OCI-LY7 (cell line): ENCODE measurements at places on chromosomes 6 and 20. TPM values are rescaled to one million over a fixed set of nuclear protein-coding genes. Genes with fewer than 3 reads are reported as not detected.
A peak's percentile ranks its signal among the peaks of the same experiment; 100 is the strongest.

- DNase-seq: no peak
These were observed 5.0 kb downstream of the RAB44 start for GRCh38 chr6:36702656-36703055.

DNA sequence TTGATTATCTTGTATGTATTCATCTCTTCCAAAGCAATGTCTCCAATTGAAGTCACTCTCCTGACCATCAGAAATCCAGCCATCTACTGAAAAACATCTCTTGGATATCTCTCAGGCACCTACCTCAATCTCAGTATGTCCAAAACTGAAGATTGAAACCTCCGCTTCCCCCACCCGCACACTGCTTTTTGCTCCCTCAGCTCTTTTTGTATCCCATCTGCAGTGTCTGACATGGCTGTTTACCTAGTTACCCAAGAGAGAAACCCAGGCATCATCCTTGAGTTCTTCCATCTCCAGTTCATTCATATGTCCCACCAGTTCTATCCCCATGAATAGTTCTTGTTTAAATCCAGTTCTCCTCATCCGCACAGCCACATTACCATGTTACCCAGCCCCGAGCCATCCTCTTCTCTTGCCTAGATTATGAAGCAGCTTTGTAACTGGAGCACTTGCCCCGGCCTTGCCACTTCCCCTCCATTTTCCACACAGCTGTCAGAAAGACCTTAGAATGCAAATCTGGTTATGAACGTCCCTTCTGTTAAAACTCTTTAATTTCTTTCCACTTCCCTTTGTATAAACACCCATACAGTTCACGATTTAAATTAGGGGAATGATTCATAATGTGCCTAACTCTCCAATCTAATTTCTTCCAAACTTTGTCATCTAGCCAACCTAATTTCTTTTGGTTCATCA, 40.5 kb upstream of the GCLC start:
- DNase-seq: no peak

- no peak for DNase-seq
These were observed 15.2 kb downstream of the RPP21 start for GRCh38 chr6:30360139-30360538.

DNA sequence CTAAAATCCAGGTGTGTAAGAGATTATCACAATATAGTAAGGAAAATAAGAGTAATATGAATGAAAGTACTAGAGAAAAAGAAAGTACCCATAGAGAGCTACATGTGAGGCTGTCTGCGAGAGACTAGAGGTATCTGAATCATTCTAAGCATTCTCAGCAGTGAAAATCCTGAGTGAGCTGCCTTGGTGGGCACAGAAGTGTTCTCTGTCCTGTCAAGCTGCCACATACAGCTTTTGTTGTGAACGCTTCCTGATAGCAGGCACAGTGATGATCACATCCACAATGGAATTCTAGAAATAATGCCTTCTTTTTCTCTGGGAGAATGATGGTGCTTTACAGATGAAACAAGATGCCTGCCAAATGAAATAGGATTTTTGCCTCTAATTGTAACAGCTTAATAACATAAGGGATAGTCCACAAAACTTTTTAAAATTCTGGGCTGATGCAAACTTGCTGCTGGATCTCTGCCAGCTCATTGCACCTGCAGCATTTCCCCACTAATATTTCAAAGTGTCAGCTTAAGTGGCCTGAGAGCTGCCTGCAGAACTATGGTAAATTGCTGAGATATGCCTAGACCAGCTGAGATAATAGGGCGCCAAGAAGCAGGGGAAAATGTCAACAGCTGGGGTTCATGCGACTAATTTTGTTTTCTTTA, 620.5 kb downstream of the DOK5 start:
- no peak for DNase-seq

DNA sequence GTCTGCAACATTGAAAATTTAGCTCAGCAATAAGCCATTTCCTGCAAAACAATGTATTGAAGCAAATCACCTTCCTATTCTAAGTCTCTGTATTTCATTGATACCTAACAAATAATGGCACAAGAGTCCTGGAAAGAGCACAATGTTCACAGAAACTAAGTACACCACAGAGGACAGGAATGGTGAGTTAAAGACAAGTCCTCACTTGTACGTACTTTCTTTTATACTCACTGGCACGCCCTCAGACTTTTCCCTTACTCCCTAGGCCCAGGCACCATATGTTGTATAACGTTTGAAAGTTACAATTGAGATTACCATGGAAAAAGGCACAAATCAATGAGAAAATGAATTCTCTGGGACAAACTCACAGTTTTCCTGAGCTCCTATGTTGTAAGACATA, 683.0 kb upstream of the MANEA start:
- no peak for DNase-seq

- DNase-seq: no peak
These were observed 10.7 kb upstream of the TCFL5 start for GRCh38 chr20:62872184-62872847.

DNA sequence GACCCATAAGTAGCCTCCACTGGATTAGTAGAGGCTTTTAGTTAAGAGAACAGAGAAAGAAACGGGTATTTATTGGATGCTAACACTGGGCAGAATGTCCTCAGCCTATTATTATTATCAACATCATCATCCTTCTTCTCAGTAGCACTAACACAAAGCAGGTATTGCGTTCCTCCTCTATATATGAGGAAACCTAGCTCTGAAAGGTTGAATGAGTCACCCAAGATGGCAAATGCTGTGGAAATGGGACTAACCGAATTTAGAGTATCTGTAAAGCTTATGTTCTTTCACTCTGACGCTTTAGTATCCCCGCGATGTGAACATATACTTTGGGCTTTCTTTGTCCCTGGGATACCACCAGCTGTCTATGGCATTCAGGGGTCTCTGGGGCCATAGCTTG, 77.0 kb downstream of the ADTRP start:
- DNase-seq: no peak

DNA sequence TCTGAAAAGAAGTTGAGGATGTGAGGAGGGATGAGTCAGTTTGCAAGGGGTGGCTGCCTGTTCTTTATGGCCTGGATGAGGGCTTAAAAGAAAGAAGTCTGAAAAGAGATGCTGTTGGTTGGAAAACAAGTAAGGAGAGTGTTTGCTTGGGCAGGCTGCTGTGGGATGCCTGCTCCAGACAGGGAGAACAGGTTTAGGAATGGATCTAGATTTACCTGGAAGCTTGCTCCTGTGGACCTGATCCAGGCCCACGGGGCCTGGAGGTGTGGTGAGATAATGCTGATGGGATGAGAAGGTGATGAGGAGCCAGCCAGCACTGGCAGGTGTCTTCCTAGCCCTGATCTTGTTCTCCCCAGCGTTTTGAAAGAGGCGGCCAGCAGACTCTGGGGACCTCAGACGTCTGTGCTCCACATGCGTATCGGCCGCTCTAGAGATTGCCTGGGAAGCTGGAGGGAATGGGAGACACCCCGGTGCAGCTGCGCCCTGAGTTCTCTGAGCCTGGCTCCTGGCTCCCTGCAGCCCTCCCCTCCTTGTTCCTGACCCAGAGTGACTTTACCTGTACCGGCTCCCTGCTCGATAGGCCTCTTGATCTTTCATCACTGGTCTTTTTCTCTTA, 331.3 kb downstream of the ZFAND3 start:
- no peak for DNase-seq

GRCh38 chr6:141354191-141354955, 778.4 kb upstream of the GJE1 start:
- DNase-seq: peak; percentile 5

- no peak for DNase-seq
These were observed 93.7 kb downstream of the ASXL1 start for GRCh38 chr20:32451682-32452461.

GRCh38 chr6:161748535-161749416, 474.9 kb upstream of the AGPAT4 start:
- DNase-seq: peak; percentile 19

Gene GDAP1L1
- total RNA-seq: 0.27 TPM in 1 of 2 replicates, not detected in the other

GRCh38 chr20:19631410-19631809, 126.6 kb upstream of the RIN2 start:
- DNase-seq: no peak

DNA sequence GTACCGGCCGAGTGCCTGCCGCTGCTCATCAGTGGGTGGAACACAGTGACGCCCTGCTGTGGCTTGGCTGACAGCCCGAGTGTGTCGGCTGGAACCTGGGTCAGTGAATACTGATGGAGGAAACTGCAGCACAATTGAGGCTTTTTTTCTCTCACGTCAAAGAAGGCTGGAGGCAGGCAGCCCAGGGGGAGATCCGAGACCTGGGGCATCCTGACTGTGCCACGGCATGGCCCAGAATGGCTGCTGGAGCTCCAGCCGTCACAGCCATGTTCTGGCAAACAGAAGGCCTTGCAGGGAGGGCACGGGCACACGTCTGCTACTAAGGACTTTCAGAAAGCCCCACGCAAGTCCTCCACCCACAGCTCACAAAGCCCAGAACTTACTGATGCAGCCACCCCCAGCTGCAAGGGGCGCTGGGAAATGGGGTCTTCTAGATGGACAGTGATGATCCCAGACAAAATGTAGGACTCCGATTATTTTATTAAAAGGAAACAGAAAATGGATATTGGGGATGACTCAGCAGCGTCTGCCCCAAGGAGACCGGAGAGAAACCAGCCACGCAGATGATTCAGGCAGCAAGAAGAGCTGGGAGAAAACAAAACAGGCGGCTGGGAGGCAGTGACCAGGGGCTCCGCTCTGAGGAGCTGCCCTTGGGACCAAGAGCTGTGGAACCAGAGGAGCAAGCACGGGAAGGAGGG, 140.0 kb downstream of the TAF4 start:
- DNase-seq: no peak

Gene EGFL8
- total RNA-seq: 21.6 and 23.0 TPM in 2 replicates

Gene STMND1
- total RNA-seq: not detected in 2 replicates

DNA sequence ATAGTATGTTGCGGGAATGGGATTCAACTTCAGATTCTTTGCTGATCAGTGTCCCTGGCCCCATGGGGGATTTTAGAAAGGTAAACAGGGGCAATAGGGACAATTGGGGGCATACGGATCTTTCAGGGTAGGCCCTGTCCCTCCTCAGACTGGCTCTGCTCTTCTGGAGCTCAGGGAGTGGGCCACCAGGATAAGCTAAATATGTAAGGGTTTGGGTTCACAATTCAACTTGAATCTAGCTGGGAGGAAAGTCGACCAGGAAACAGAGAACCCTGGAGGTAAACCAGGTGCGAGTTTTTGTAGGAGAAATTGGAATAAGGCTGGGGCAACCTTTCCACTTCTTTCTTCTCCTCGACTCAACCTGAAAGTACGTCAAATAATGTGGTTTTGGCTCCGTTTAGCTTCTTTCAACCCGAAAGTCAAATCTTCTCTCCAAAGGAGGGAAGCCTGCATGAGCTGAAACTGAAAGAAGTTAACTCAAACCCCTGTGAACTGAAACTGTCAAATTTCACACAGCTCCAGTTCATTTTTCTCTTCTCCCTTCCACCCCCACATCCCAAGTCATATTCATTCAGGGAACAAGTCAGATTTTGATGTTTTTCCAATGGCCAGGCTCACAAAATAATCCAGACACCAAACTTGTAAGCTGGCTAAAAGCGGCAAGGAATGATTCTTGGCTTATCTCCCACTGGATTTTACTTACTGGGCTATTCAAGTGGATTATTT, 278.2 kb downstream of the CLIC5 start:
- no peak for DNase-seq

DNA sequence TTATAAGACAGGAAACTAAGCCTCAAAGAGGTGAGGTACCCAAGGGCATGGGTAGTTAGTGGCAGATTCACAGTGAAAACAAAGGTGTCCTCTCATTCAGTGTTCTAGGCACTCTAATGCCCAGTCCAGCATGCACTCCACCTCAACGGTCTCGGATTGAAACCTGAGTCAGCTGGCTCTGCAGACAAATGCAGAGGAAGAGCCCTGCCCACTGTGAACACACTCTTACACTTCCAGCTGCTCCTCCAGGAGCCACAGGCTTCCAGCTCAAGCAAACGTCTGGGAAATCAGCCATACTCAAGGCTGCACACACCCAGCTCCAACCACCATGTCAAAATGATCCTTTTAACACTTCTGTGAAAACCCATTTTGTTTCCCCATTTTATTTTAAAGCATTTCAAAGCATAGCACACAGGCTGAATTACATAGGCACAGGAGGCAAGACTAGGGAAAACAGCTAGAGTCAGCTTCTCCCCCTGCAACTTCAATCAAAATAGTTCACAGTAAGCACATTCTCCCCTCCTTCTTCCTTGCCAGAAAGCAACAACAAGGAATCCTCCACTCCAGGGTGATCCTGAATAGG, 3.0 kb upstream of the IL17A start:
- DNase-seq: no peak

DNA sequence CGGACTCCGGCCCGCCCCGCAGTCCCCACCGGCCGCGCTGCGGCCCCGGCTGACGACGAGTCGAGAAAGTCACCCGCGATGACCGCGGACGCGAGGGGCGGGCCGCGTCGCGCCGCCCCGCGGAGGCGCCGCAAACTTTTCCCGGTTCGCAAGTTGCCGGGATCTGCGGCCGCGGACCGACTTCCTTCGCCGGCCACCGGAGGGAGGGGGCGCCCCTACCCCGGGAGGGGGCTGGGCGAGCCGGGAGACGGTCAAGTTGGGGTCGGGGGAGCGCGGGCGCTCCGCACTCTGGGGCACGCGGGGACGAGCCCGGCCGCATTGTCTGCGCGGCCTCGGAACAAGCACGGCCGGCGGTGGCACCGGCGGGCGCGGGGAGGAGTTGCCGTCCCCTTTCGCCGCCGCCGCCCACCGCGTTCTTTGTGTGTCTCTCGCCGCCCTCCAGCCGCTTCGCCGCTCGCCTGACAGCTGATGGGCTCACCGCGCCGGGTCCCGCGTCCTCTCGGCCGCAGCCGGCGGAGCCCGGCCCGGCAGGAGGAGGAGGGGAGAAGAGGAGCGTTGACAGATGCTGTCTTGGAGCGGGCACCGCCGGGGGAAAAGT, 131.6 kb downstream of the OGFRL1 start:
- DNase-seq: no peak

DNA sequence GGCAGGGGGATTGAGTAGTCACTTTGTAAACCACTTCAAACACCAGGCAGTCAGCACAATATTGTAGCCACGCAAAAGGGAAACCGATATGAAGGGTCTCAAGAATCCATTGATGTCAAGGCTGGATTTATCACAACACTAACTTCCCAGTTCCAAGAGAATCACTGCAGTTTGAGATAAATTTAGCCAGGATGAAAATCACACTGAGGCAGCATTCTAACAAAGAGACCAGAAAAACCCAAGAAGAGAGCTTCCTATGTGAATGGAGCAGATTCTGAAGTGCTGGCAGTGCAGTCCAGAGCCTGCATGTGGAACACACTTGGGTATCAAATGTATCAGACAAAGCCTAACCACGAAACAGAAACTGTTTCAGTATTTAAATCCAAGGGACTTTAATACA, 84.6 kb downstream of the KIF16B start:
- DNase-seq: no peak

Gene RBPJL
- not detected in 2 replicates for total RNA-seq

Gene PABPC1L
- 171 and 203 TPM in 2 replicates for total RNA-seq

GRCh38 chr6:19549109-19549508, 288.1 kb upstream of the ID4 start:
- DNase-seq: peak; percentile 45
